ENCODE measurements at places on chromosomes 13 and 19.

DNA sequence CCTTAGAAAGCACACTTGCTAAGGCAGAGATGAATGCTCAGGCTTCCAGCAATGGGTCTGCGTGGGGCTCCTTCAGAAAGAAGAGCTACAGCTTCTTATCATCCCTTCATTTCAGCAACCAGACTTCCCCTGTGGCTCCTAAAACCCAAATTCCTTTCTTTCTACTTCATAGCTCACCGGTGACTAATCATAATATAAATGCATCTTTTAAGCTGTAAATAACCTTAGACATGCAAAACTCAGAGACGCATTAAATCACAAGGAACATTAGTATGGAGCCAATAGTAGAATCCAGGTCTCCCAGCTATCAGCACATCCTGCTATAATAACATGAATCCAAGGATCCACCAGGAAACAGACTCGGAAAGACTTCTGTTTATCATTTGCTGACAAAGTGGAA lies 375.6 kb downstream of the COG6 start:
- no peak for DNase-seq

- DNase-seq, result no peak
Measured at GRCh38 chr13:53336441-53337160, 308.0 kb downstream of the OLFM4 start.

- DNase-seq, result peak; percentile 30
Measured at GRCh38 chr19:5154129-5154798, 185.4 kb downstream of the KDM4B start.

DNA sequence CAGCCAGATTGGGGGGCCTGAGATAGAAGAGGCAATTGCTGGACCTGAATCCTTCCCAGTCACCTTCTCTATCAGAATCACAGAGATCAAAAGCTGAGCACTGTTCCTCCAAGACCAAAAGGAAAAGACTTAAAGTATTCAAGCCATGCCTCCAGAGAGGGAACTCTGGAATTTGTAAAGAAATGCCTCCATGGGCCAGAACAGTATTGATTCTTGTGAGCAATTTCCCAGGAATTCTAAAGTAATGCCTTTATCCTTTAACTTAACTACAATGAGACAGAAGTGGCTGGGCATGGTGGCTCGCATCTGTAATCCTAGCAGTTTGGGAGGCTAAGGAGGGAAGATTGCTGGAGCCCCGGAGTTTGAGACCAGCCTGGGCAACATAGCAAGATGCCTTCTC lies 148.8 kb downstream of the FLT1 start:
- DNase-seq, result no peak

DNA sequence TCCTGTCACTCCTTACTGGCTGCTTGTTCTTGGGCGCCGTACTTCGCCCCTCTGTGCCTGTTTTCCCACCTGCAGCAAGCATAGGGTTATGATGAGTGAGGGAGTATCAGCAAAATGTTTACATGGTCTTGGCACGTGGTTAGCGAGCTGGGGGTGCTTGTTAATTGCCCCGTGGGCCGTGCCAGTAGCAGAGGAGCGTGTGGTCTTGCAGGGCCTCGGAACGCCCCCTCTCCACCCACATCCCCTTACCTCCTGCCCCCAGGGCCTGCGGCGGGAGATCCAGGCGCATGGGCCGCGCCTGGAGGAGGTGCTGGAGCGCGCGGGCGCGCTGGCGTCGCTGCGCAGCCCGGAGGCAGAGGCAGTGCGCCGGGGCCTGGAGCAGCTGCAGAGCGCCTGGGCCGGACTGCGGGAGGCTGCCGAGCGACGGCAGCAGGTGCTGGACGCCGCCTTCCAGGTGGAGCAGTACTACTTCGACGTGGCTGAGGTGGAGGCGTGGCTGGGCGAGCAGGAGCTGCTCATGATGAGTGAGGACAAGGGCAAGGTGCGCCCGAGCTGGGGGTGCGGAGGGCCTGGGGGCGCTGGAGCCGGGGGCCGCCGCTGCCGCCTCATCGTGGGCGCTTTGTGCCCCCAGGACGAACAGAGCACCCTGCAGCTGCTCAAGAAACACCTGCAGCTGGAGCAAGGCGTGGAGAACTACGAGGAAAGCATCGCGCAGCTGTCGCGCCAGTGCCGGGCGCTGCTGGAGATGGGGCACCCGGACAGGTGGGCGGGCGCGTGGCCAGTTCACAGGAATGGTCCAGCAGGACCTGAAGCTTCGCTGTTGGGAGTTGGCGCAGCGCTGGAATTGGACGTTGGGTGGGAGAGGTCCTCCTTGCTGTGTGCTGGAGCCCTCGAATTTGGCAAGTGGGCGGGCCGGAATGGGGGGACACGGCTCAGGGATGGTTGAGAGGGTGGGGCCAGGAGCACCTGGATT lies 22.5 kb upstream of the SHKBP1 start:
- DNase-seq, result no peak

GRCh38 chr13:53622456-53622855 lies 593.8 kb downstream of the OLFM4 start:
- no peak for DNase-seq

Data from ovary (tissue), 10 donors.